ENCODE measurements at places on chromosomes 1 and 21.

- peak; percentile 88 for DNase-seq
Observed at GRCh38 chr1:198669023-198669698, 30.3 kb downstream of the PTPRC start.

- DNase-seq, result no peak
Observed at GRCh38 chr1:25716320-25716719, 83.7 kb upstream of the SELENON start.

DNA sequence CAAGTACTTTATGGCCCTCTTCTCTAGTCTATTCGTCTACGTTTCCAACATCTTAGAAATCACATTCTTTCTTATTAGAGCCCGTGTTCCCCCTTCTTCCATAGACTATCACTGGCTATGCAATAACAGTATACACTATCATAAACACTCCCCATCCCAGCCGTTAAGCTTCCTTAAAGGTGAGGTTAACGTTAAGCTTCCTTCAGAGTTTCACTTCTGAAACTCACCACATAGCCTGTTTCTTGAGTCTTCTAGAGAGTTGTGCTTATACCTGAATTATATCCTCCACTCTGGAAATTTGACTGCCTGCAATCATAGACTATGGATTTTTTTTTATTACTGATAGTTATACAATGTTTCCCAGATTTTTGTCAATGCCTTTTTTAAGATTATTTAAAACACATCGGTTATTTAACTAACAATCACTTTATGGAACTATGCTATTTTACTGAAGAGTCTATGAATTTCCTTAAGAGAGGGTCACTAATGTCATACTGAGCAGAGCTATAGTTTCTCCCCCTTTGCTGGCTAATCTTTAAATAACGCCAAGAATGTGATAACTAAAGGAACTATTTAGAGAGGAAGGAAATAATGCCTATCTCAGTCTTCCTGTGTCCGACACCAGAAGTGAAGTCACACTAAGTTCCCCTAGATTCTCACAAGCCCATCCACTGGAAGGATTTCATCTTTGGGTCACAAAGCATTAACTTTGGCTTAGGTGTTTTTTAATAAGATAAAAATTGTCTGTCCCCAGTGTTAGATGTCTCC is 16.8 kb downstream of the FCER1A start:
- DNase-seq, result no peak

- DNase-seq, result no peak
Observed at GRCh38 chr21:34201481-34201858, 128.1 kb downstream of the MRPS6 start.

DNA sequence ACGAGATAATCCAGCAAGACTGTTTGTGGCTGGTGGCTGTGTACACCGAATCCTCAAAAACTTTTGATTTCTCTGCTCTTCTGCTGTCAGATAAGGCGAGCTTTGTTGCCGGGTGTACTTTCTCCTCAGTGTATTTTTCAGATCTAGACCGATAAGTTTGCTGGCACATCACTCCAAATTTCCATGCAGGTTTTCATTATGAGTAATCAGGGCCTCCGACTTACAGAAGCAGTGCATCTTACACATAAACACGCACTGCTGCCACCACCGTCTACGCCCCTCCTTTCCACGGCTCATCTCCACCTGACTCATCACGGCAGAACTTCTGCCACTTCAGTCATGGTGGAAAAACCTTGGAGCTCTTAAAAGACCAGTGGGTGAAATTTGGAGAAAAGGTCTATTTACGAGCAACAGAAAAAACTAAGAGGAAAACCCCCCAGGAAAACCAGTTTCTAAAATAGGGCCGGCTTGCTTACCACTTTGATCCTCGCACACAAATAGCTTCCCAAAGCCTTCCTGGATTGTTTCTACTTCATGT is 7.7 kb downstream of the ZBTB21 start:
- peak; percentile 93 for DNase-seq

- DNase-seq, result no peak
Observed at GRCh38 chr1:204314171-204314892, 45.4 kb downstream of the PLEKHA6 start.

GRCh38 chr1:198880397-198880796 is 241.6 kb downstream of the PTPRC start:
- peak; percentile 78 for DNase-seq

DNA sequence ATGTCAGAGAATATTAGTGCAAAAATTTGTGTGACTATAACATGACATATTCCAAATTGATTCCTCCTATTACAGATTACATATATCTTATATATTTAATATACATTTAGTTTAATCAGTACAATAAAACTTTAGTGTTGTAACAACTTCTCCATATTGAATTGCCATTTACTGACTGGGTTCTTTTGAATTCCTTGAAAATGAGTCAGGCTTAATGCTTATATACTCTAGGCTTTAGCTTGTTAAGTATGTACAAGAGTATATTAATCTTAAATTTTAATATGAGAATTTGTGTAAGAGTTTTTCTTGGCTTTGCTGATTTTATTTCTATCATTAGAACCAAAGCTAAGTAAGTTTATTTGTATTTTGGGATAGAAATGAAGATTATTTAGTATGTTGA is 40.3 kb downstream of the XPR1 start:
- no peak for DNase-seq

DNA sequence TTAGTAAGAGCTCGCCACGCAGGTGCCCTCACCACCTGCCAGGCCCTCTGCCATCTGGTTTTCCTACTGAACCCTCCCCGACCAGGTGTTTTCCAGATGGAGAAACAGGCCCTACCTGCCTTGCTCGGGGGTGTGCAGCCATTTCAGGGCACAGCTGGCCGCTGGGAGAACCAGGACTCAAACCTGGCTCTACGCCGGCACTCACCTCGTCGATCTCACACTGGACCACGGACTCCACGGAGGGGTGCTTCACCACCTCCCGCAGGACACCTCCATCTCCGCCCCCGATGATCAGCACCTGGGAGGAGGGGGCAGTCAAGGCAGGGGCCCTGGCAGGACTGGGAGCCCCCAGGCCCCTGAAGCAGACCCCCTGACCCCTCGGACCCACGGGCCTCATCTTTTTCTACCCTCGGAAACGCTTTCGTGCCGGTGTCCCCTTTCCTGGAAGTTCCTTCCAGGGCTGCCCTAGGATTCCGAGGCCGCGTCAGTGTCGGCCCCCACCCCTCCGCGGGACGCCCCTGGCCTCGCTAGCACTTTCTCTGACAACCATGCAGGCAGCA is 1.1 kb downstream of the SRM start:
- no peak for DNase-seq

- no peak for DNase-seq
Observed at GRCh38 chr1:159179906-159180305, 8.5 kb downstream of the CADM3 start.

- no peak for DNase-seq
Observed at GRCh38 chr1:25991937-25992688, 5.8 kb downstream of the PAFAH2 start.

DNA sequence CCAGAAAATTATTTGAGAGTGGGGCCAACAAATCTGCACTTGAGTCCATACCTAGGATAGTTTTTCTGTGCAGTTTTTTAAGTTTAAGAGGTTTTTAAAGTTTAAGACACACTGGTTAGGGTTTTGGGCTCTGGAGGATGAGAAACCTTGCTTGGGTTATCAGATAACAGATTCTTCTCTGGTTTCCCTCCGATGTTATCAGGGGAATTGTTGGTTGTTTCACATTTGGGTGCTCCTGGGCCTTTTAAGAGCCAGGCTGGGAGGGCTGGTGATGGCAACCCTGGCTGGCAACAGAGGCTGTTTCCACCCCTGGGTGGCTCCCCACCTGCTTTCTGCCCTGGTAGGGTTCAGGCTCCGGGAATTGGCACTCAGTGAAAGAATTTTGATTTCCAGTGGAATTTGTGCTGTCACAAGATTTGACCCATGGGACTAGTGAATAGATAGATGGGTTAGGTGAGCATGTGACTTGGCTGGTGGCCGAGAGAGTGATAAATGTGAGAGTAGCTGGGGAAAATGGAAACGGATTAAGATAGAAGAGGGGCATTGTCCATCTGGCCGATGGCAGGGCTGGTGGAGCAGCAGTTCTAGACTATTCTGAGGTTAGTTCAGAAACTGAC is 14.8 kb downstream of the VANGL1 start:
- no peak for DNase-seq

DNA sequence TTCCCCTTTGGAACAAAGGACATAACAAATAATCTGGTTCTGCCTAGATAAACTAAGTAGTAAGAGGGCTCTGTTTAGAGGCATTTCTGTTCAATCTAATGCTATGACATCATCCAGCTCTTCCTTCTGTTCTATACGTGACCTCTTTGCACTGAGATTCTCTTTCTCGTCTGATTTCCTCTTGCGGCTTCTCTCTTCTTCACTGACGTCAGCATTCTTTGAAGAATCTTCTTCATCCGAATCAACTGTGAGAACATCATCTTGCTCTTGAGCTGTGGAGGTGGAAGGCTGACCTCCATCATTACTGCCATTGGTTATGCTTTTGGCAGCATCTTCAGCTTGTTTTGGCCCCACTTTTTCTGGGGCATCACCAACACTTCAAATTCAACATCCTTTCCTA is 130.4 kb downstream of the HS2ST1 start:
- no peak for DNase-seq

DNA sequence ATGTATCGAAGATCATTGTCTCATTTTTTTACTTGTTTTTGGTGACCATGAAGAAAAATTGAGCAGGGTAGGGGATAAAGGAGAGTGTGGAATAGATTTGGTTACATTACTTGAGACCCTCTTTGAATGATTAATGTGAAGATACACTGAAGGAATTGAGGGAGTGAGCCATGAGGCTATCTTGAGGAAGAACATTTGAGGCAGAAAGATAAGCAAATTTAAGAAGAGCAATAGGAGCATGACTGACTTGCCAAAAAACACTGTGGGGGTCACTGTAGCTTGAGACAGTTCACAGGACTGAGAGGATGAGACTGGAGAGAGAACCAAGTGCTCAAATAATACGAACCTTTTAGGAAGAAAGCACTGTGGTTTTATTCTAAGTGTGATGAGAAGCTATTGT is 43.1 kb upstream of the PTPRC start:
- DNase-seq, result no peak

- DNase-seq, result no peak
Observed at GRCh38 chr1:33898406-33898805, 34.5 kb downstream of the HMGB4 start.

DNA sequence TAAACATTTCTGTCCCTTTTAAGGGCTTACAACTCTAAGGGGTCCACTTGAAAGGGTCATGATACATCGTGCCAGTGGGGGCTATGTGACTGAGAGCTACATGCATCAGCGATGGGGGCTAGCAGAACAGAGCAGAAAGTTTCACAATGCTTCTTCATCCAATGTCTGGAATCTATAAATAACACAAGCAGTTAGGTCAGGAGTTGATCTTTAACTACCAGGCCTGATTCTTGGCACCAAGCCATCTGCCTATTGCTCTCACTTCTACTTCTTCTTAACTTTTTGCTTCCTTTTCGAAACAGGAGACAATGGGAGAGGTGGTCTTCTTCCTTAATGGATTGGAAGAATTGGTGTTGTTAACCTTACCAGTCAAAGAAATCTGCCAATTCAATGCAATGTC is 410.0 kb downstream of the TGFB2 start:
- no peak for DNase-seq

- DNase-seq, result peak; percentile 41
Observed at GRCh38 chr1:205748403-205749233, 1.4 kb downstream of the NUCKS1 start.

GRCh38 chr1:116345843-116346242 is 27.2 kb upstream of the ATP1A1 start:
- no peak for DNase-seq

GRCh38 chr1:167197692-167198091 is 23.0 kb upstream of the POU2F1 start:
- DNase-seq, result peak; percentile 23

GRCh38 chr1:156195853-156196252 is 1.9 kb downstream of the SLC25A44 start:
- DNase-seq, result no peak

DNA sequence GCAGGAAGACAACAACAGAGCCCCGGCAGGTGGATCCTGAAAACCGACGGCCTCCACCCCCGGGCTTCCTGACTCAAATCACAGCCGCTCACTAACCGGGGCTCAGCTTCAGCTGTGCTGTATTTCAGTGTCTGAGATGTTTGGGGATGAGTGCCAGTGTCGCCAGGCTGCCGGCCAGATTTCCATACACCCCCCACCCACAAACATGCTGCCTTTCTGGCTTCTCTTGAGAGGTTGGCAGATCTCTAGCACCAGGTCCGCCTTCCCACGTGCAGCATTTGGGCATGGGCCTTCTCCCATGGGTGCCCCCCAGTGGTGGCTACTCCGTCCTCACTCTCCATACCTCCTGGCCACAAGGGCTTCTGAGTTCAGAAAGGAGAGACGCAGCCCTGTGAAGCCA is 34.8 kb downstream of the KCNAB2 start:
- DNase-seq, result peak; percentile 33

DNA sequence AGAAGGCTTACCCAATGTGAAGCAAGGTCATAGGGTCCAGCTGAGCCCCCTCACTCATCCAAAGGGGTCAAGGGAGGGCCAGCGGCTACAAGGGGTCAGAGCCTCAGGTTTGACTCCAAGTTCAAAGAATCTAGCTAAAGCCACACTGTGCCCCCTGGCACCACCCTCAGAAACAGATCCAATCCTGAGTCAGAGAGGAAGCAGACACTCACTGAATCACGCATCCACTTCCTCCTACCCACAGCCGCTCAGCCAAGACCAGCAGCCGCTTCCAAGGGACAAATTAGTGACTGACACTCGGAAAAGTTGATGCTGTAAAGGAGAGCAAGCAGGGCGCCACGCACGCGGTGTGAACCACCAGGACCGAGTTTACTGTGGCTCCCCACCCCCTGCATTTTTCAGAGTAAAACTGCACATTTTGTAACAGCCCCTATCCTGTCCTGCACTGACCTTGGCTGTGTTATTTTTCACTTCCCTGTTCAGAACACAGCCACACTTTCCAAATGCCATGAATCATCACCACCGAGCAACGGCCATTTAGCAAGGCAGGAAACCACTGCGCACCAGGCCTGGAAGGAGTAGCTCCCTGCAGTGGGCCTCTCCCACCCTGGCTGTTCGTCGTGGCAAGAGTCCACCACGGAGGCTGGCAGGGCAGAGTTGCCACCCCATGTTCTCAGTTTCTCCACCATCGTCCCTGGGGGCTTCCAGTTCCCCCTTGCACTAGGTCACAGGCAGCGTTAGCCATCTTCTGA is 147.8 kb downstream of the TOMM20 start:
- peak; percentile 96 for DNase-seq

- DNase-seq, result no peak
Observed at GRCh38 chr1:25513666-25514065, 29.7 kb upstream of the LDLRAP1 start.

DNA sequence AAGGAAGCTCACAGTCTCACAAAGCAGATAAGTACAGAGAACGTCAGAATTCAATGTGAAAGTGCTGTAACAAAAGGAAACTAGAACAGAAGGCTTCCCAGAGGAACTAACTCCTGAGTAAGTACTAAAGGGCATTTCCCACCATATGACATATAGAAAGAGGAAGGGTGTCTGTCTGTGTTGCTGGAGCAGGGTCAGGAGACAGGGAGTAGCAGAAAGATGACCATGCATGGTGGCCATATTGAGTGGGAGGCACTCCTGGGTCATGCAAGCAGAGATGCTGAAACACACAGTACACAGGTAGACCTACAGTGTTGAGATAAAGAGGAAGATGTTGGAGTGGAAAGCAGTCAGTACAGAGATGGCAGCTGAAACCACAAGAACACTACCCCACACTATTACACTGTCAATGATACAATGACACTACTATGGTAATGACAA is 47.3 kb downstream of the SLC25A24 start:
- no peak for DNase-seq

- no peak for DNase-seq
Observed at GRCh38 chr21:34704119-34704518, 35.3 kb downstream of the CLIC6 start.

GRCh38 chr1:156074661-156075060 is 7.6 kb downstream of the MEX3A start:
- DNase-seq, result no peak

GRCh38 chr1:110872745-110873720 is at the start of gene CD53:
TSS of gene CD53 (plus strand) at chr1:110873148. CDS start at chr1:110891409, 18,261 bp downstream.
- no peak for DNase-seq

Data from Daoy (cell line).